ENCODE measurements at places on chromosomes 6 and 20.
A peak's percentile ranks its signal among the peaks of the same experiment; 100 is the strongest.

GRCh38 chr6:120357447-120357846 lies 976.8 kb downstream of the TBC1D32 start:
- no peak for DNase-seq

DNA sequence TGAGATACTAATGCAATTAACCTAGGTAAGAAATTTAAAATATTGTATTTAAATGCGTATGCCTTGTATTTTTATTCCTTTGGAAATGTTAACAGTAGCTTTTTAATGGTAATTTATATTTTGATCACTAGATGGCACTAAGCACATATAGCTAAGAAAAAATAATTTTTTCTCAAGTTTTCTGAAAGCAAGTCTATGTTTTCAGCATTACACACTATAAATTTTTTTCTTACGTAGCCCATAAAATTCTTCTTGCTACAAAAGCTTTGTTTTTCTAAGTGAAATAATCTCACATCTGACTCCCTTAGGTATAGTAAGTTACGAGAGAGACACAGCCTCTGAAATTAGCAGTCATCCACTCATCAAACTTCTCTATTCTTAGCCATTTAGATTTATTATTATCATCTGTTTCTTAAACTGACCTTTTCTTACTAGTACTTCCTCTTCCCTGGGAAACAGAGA lies 35.7 kb downstream of the TSPYL4 start:
- DNase-seq, result no peak

DNA sequence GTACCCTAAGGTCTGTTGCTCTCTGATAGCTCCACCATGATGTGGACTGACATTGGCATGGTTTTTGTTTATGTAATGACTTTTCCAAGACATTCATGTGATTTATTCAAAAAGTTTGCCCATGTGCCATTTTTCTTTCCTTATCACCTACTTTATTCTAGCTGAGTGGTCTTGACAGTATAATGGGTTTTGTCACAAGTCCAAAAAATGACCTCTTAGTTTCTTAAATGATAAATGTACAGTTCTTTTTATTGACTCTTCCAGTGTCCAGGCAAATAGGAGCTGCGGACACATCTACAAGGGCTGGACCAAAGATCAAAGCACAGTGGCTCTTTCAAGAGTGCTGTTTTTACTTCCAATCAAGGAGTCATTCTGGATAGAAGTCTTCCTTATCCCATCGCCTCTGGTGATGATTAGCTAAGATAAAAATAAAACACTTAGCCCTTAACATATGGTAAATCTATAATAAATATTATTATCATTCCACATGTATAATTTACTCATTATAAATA lies 141.4 kb downstream of the MMUT start:
- DNase-seq, result no peak

DNA sequence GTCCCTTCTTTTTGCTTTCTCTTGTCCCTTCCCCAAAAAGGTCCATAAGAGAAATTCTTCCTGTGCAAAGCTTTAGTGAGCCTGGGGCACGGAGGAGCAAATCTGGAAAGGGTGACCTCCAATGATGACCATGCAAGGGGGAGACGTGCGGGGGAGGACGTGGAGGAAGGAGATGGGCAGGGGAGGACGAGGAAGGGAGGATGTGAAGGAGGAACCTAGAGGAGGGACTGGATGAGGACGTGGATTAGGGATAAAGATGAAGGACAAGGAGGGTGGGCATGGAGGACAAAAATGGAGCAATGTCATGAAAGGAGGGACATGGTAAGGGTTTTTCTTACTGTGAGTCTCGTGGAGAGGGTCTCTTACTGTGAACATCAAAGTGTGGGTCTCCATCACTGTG lies 139.5 kb downstream of the ERMARD start:
- DNase-seq, result no peak

DNA sequence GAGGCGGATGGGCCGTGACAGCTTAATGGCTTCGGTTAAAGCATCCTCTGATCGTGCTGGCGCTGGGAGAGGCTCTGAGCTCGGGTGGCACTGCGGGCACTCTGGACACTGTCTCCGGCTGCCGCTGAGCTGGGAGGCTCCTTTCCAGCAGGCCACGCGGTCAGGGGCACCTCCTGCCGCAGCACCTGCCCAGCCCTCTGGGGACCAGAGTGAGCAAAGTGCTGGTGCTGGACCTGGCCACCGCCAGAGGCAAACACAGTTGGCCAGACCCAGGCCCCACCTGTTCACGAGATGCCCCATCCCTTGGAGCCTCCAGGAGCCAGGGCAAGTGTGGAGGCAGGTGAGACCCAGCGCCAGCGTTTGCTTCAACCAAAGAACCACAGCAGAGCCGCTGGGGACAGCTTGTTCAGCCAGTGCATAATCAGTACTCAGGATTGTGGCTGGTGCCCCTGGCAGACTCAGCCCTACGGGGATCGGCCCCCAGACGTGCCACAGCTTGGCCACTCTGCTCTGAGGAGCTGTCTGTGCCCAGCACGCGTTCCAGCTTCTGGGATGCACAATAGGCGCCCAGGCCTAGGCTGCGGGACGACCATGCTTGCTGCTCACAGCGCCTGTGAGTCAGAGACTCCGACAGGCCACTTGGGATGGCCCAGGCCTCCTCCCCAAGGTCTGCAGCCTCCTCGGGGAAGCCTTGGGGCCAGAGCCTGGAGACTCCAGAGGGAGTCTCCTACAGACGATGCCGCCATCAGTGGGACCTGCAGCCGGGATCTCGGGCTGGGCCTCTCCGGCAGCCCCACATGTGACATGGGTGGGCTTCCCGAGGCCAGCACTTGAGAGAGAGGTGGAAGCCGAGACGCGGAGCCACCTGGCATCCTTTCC lies 38.2 kb upstream of the SLCO4A1 start:
- DNase-seq, result no peak

GRCh38 chr6:35833536-35833935 lies 28.4 kb downstream of the LHFPL5 start:
- no peak for DNase-seq

- no peak for DNase-seq
Measured at GRCh38 chr20:53413186-53413631, 180.4 kb downstream of the ZNF217 start.

GRCh38 chr6:169292338-169293124 lies 38.9 kb upstream of the THBS2 start:
- DNase-seq, result no peak

GRCh38 chr6:20365456-20365855 lies 36.2 kb upstream of the E2F3 start:
- no peak for DNase-seq

DNA sequence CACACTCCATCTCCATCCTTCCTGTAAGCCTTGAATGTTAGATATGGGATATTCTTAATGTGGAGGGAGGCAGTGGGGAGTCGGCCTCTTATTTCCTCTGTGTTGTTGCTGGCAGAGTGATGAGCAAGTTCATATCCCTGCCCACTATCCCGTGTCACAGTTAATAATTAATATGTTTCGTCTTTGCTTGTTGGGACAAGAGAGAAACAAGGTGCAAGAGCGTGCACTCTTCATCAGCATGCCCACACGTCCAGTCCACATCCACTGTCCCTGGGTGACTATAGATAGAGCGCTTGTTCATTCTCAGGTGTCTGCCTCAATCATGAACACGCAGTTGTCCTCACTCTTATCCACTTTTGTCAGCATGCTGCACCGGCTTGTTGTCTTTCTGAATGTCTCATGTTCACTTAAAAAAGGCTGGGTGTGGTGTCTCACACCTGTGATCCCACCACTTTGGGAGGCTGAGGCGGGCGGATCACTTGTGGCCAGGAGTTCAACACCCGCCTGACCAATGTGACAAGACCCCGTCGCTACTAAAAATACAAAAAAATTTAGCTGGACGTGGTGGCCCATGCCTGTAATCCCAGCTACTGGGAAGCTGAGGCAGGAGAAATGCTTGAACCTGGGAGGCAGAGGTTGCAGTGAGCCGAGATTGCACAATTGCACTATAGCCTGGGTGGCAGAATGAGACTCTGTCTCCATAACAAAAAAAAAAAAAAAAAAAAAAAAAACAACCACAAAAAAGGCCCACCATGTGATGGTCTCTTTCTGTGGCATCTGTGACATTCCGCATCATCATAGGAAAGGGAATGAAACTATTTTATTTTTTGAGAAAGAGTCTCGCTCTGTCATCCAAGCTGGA lies 34.2 kb downstream of the PPP1R3G start:
- no peak for DNase-seq

GRCh38 chr6:5116243-5116991 lies 31.3 kb downstream of the PPP1R3G start:
- DNase-seq, result no peak

- no peak for DNase-seq
Measured at GRCh38 chr20:2932498-2932897, 59.2 kb downstream of the PTPRA start.

DNA sequence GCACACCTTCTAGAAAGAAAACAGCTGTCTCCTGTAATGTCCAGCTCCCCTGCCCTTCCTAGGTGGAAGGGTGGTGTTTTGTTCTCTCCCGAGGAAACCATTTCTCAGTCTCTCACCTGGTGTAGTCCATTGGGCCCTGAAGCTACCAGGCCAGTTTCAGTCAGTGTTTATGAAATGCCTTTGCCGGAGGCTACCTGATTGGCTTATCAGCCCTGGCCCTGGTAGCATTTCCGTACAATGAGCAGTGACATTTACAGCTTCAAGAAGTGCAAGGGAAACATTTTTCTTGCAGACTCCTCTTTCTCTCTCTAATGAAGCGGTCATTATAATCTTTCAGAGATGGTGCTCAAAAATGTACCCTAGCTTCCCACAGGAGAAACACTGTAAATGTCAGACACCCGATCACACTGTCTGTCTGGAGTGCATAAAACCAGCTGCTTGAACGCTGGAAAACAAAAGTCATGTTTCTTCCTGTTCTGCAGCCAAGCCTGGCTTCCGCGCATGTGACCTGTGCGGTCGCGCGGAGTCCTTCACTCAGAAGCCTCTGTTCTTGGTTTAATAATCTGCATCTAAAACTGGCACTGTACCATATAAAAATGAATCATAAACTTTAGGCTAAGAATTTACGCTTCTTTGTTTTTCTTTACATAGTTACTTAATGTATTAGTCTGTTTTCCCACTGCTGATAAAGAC lies 28.4 kb upstream of the SAYSD1 start:
- no peak for DNase-seq

DNA sequence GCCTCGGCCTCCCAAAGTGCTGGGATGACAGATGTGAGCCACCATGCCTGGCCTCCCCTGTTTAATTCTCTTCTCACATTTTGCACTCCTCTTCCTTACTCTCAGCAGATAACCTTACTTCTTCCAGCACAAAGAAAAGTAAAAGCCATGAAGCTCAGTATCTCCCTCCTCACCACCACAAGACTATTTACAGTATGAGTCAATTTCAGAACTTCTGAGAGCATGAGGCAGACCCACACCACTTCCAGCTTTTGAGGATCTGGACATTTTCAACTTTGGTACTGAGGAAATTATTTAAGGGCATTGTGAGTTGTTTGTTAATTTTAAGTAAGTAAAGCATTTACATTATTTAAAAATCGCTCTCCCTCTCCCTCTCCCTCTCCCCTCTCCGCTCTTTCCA lies 8.0 kb upstream of the SNX3 start:
- no peak for DNase-seq

DNA sequence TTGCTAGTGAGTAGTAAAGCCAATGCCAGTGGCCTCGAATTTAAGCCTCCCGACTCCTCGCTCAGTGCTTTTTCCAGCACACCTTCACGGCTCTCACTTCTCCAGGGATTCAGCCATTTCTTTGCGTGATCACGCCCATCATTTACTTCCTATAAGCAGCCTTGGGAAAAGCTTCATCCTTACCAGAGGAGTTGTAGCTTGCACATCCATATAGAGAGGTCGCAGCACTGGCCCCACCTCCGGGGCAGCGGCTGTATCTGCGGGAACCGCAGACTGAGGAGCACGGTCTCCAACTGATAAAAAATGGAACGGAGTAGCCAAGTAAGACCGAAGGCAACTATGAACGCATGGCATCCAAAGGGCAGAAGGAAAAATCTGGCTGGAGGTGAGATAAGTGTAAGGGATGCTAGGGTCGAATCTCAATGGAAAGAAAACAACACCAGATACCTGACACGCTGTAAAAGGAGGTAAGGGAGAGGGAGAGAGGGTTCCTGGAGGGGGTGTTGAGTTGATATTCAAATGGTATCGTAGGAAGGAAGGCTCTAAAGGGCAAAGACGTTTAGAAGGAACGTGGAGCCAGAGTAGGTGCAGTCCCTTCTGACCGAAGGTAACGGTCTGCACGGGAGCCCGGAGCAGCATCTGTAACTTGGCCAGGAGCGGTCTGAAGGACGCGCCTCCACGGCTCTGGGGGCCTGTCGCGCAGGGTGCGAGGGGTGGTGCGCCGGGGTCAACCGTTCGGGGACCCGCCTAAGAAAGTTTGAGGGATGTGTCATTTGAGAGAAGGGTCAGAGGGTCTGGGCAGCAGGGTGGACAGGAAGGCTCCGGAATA lies 640 bp downstream of the NFS1 start:
- peak; percentile 1 for DNase-seq

DNA sequence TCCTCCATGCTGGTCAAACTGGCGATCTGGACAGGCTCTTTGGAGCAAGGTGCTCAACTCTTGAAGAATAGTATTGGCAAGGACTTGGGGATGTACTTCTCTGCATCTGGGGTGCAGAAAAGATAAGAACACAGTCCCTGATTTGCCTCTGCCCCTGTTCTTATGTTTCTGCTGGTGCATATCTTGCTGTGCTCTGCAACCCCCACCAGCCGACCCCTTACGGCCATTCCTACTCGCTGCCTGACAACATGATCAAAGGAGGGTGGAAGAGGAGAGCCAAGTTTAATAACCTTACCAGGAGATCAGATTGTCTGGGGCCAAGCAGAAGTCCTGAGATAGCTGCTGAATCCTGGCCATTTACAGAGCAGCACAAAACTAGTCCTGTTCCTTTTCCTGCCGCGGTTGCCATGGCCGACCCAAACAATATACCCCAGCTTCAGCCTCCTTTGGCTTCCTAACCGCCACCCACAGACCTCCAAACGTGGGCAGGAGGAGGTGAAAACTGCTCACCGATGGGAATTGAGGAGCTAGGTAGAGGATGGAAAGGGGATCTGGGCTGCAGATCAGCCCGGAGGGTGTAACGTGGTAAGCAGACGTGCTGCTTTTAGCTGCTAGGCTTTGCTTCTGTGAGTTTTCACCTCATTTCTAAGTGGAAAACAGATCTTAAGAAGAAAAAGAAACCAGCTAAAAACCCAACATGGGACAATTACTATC lies 60.9 kb downstream of the ATXN1 start:
- no peak for DNase-seq

- no peak for DNase-seq
Measured at GRCh38 chr6:137218473-137218916, 690 bp downstream of the IFNGR1 start.

DNA sequence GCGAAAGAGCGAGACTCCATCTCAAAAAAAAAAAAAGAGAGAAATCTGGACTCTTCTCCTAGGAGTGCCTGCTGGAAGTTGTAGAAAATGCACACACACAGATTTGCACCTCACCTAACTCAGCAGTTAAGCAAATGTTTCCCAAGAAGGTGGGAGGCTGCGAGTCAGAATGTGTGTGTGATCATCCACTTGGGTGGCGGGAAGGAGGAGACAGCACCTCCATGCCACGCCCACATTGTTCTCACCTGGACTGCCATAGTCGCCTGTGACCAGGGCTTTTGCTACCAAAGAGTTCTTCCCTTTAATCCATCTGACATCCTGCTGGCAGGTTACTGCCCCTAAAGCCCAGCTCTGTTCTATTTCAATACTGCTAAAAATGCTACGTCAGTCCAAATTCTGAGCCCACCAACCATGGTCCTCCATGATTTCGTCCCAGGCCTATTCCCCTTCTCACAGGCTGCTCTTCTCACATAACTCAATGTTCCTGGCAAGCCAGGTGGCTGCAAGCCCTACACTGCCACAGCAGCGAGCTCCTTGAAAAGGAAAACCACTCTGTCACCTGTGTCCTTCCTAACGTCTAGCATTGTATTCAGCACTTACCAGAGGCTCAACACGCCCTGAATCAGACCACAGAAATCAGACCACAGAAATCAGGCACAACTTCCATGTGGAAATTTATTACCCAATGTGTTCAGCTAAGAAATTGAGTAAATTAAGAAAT lies 77.5 kb downstream of the PSMG4 start:
- DNase-seq, result no peak
